ENCODE measurements at places on chromosomes 6 and 20.

DNA sequence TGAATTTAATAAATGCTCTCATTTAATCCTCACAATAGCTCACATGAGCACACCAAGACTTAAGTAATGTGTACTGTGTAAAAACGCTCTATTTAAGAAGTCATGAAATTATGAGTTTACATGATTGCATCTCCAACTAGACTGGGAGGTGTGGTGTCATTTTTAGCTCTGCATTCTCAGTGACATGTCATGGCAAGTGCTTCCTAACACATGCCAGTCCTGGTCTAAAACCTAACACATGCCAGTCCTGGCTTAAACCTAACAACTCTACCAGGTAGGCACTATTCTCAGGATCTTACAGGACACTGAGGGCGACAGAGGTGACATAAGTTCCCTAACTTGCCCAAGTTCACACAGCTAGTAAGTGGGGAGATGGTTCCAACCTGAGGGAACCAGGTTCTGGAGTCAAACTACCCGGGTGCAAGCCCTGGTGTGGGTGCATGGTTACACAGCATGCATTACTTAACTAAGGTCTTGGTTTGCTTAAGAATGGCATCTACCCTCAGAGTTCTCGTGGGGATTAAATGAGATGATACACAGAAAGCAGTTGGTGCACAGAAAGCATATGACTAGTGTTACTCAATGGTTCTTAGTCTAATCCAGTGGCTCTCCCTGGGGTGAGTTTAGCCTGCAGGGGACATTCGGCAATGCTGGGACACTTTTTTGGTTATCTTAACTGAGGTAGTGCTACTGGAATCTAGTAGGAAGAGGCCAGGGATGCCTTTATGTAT lies 14.7 kb downstream of the CLDN20 start:
- DNase-seq = no peak

DNA sequence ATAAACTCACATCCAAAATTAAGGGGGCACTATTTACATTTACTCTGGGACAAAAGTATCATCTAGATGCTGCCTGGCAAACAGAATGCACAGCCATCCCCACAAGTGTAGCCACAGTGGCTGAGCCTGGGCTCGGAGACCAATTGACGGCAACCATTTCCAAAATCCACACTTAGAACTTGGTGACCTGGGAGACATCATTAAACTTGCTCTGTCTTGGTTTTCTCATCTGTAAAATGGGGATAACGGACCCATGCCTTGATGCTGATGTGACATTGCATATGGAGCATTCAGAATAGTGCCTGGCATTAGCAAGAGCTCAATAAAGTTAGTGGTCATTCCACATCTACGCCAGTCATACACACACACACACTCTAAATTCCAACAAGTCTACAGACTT lies 140.0 kb upstream of the NUP153 start:
- no peak for DNase-seq

- DNase-seq = peak; percentile 72
Observed at GRCh38 chr6:12208190-12208589, 82.0 kb upstream of the EDN1 start.

DNA sequence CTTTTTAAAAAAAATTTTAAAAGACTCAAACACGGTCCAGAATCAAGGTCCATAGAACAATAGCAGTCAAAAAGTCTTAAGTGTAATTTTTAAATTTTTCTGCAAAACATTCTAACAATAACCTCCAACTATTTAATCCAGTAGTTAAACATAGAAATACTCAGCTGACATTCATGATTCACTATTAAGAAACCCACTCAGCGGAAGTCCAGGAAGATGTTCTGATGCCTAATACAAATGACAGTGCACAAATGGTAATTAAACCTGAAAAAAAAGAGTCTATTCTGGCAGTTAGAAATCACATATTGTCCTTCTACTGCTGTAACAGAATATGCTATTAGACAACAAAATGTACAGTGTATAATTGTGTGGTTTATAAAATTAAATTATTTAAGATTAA lies 128.2 kb upstream of the BMP5 start:
- no peak for DNase-seq

GRCh38 chr20:62310757-62311121 lies 7.9 kb downstream of the ADRM1 start:
- DNase-seq = no peak

DNA sequence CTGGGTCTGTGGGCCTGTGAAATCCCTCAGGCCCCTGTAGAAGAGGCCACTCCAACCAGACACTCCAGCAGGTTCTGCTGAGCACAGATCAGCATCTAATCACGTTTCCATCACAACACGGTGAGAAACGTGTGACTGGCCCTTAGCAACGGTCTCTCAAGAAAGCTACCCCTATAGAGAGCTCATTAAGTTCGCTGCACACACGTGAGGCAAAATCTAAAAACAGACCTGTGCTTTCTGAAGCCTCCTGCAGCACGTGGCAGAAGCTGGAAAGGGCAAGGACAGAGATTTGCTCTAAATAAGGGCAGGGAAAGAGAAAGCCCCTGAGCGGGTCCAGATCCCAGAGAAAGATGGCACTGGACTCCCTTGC lies 56.5 kb downstream of the GPR6 start:
- no peak for DNase-seq

All from CD4-positive, alpha-beta T cell treated with Interferon gamma for 1 hour (primary cell).